Posterior vena cava (tissue), 2 donors: ENCODE measurements at places on chromosomes 5 and 9.

GRCh38 chr9:68997666-68998065 lies 16.2 kb downstream of the PRKACG start:
- DNase-seq: no peak

- peak; percentile 64 for DNase-seq
Measured at GRCh38 chr5:83644301-83644700, 76.4 kb downstream of the HAPLN1 start.

- no peak for DNase-seq
Measured at GRCh38 chr5:87392170-87392569, 20.6 kb downstream of the CCNH start.

GRCh38 chr5:115243412-115243811 lies 19.3 kb downstream of the PGGT1B start:
- DNase-seq: no peak

GRCh38 chr9:14497476-14497875 lies 183.5 kb upstream of the NFIB start:
- DNase-seq: no peak

GRCh38 chr5:55456216-55456895 lies 78.4 kb downstream of the PLPP1 start:
- DNase-seq: no peak

DNA sequence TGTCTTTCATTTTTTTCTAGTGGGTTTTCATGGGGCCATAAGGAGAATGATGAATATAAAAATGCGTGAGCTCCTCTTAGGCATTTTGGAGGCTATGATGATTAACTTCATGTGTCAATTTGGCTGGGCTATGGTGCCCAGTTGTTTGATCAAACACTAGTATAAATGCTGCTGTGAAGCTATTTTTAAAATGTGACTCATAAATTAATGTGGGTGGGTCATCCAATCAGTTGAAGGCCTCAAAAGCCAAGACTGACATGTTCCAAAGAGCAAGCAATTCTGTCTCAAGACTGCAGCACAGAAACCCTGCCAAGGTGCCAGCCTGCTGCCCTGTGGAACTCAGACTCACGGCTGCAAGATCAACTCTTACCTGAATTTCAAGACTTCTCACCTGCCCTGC lies 24.4 kb upstream of the ICE1 start:
- no peak for DNase-seq

GRCh38 chr5:65790371-65791163 lies 68.6 kb downstream of the NLN start:
- DNase-seq: no peak
